Activated CD4-positive, alpha-beta T cell treated with anti-CD3 and anti-CD28 coated beads, Interleukin-2, Interleukin-4, amounts not matched to agents 100 ng/mL and 50 ng/mL, durations not matched to agents 16 hours and 8 hours (primary cell): ENCODE measurements at places on chromosomes 7 and 10.

- DNase-seq: no peak
Measured at GRCh38 chr7:129401228-129401966, 32.8 kb upstream of the STRIP2 start.

GRCh38 chr7:35624299-35625186 is 70.4 kb downstream of the HERPUD2 start:
- peak; percentile 49 for DNase-seq

DNA sequence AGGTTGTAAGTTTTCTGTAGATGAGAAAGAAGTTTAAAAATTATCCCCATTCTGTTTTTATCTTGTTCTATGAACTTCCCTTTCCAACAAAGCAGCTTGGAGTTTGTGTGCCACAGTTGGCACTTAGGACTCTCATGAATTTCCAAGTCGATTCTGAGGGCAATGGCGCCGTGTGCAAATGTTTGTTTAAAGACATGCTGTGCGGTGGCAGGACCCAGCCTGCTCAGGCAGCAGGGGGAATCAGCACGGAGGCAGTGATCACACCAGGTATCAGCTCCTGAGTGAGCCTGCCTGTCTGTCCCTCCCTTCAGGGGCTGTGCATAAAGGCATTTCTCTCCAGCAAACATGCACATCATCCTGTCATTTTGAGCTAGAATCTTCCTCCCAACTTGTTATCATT is 109.8 kb upstream of the WDR11 start:
- no peak for DNase-seq

DNA sequence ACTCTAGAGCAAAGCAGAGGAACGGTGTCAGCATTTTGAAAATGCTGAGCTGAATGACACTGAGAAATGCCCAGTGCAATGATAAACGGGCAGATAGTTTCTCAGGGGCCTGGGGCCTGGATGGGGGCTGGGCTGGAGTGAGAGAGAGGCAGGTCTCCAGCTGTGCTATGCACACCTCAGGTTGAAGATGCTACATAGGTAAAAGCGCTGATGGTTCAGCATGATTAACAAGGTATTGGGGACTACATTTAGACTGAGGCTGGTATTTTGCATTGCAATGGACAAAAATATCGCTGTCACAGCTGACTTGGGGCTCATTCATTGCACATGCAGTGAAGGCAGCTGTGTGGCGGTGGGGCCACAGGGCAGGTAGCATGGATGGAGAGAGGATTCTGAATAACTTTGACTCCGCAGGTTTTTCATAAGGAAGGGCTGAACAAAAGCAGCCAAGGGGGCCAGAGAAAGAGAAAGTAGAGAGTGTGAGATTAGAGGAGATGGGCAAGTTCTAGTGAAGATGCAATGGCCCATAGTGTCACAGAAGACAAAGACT is 290.8 kb upstream of the ZNF32 start:
- no peak for DNase-seq

GRCh38 chr7:72317341-72317740 is 94.8 kb downstream of the CALN1 start:
- no peak for DNase-seq

GRCh38 chr10:17064435-17064834 is 65.2 kb downstream of the CUBN start:
- DNase-seq: no peak

DNA sequence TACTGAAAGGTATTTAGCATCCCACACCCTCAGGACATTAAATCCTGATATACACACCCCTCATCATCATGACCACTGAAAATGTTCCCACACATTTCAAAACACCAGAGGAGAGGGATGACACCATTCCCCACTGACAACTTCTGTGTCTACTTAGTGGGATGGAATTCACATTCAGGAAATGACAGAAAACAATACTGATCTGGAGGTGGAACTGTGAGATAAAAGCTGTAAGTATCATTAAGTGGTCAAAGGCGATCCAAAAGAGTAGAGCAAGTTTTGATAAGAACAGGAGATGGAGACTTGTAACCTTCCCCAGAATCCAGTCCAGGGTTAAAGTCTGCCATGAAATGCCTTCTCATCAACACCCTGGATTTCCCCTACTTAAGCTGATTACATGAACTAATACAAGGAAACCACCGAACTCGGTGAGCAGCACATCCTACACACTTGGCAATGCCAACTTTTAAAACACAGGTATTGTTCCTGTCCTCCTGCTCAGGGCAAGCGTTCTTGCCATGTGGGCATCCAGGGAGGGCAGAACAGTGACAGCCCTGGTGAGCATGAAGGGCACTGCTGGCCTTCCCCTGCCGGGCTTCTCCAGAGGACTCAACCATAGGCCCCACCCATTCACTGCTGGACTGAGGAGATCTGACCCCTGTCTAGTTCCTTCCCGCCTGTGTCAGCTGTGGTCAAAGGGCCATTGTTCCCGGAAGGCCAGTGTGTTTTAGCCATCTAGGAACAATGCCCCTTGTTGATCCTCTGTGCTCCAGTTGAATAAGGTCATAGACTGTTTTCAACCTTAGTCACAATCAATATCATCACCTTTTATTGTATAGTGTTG is 85.0 kb downstream of the SGMS1 start:
- DNase-seq: peak; percentile 61

DNA sequence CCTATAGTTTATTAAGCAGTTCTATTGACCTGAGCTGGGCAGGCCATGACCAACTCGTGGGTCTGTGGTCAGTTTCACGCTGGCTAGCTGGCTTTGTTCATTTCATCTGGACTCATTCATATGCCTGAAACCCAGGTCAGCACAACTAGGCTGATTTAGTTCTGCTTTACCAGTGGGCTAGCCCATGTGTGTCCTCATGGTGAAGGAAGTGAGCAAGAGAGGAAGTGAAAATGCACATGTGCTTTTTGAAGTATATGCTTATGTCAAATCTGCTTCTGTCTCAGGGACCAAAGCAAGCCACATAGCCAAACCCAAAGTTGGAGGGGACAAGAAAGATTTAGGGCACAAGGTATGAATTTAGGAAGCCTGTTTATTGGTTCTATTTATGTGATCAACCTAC is 154.5 kb downstream of the RNF133 start:
- no peak for DNase-seq

GRCh38 chr7:96952974-96953391 is 52.4 kb upstream of the DLX6 start:
- DNase-seq: peak; percentile 1

DNA sequence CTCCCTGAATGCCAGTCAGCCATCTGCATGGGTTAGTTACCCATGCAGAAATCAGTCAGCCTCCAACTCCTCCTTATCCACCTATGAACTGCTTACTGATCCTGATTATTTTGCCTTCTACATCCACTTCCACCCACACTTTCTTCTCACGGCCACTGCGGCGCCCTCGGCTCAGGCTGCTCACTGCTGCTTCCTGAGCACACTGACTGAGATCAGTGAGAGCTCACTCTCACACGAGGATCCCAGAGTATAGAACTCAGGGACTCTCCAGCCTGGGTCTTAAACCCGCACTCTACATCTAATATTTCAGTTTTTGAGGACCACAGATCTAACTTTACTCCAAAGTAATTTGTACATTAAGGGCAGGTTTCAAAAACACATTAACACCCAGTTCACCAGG is 64.4 kb downstream of the GRB10 start:
- no peak for DNase-seq

- no peak for DNase-seq
Measured at GRCh38 chr10:111018021-111018420, 58.8 kb upstream of the ADRA2A start.

DNA sequence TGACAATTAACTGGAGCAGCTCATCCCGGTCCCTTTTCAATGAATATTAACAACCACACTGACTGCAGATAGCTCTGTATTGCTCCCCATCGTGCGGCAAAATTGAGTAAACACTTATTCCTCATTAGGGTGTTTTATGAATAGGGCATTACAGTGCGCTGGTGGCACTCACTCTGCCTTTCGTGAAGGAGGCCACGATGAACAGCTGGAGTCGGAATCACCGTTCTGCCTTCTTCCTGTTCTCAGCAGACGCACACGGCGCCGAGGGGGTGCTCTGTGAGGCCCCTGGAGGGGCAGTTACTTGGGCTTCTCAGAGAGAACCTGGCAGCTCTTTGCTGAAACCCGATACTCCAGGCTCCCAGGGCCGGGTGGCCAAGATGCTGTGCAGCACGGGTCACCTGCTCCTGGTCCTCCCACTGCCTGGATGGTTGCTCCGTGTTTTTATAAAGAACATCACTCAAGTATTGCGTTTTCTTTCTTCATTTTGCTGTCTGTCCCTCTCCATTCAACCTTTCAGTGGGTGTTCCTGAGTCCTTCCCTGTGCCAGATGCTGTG is 241.9 kb downstream of the GLRX3 start:
- no peak for DNase-seq

- no peak for DNase-seq
Measured at GRCh38 chr10:70250961-70251680, 17.9 kb upstream of the PPA1 start.

- no peak for DNase-seq
Measured at GRCh38 chr7:102834466-102834865, 78.3 kb upstream of the LRRC17 start.

DNA sequence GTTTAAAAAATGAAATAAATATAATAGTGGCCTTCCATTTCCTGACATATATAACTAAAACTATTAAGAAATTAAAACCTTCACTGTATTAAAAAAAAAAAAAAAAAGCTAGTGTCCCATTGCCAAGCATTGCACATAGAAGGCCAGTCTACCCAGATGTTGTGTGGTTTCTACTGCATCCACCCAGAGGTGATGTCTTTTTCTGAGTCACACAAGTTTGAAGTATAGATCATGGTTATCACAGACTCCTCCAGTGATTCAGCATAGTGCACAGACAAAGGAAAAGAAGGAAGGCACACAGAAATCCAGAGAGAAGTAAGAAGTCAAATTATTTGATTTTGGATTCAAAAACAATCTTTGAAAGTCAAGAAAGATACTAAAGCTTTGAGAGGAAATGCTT is 429.0 kb downstream of the ETV1 start:
- no peak for DNase-seq

- DNase-seq: no peak
Measured at GRCh38 chr10:86979296-86979818, 11.1 kb downstream of the ADIRF start.

DNA sequence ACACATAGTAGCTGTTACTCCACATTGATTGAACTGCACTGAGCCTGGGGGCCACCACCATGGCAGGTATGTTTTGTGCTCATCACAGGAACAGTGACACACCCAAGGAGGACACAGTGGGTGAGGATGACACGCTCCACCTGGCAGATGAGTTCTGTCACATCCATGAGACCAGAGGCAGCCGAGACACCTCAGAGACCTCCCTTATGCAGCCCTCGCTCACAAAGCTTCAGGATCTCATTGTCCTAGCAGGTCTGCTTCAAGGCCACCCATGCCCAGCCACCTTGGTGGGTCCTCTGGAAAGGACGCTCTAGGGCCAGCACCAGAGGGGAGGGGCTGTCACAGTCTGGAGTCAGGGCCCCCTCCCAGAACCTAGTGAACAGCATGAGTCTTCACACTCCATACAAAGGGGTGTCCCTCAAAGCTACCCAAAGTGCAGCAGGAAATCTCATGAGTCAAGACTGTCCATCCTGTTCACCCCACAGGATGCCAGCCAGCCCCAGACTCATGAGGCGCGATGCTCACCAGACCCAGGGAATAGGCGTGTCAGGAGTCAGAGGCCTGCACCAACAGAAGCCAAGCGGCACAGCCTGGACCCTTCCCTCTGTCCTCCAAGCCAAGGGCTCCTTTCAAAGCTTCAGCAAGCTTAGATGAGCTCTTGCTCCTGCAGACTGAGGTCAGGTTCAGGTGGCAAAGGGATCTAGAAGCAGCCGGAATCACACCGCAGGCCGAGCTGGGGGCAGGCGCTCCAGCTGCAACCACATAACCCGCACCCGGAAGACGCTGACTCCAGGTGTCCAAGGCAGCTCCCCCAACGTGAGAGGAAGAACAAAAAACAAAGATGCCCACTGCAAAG is 9.6 kb downstream of the FAM53B start:
- DNase-seq: peak; percentile 58

DNA sequence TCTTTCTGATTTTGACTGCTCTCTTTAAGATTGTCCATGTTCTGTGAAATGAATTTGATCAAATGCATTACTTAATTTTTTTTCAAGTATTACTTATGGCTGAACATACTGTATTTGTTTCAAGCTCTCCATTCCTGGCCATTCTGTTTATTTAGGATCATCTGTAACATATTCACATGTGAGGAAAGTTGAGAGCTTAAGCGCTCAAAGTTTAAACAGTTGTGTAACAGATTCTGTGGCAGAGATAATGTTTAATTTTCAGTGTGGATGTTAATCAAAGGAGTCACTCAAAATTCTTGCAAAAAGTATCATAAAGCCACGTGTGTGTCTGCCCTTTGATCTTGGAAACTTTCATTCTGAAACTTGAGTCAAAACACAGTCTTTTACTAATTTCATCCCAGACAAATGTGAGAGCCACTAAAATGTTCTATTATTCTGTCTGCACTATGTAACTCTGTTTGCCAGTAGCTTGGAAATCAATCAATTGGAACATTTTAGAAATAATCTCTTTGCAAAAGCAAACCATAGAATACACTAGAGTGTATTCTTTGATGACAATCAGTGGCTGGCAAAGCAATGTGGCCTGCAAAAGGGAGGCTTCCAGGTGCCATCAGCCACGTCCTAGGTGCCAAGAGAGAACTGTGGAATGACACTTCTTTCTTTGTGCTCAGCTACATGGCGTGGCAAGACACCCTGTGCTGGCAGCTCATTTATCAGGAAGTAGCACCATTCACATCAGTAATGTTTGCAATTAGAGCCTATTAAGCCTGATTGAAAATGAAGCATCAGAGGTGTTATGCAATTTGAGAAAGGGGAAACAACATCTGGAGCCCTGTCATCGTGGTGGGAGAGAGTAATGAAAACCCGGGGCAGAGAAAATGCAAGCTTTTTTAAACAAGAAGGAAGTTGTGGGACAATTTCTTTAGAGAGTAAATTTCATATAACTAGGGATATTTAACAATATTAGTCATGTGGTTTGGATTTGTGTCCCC is 40.9 kb downstream of the ARL5B start:
- DNase-seq: peak; percentile 44

- DNase-seq: no peak
Measured at GRCh38 chr10:1256432-1256725, 200.2 kb downstream of the WDR37 start.

DNA sequence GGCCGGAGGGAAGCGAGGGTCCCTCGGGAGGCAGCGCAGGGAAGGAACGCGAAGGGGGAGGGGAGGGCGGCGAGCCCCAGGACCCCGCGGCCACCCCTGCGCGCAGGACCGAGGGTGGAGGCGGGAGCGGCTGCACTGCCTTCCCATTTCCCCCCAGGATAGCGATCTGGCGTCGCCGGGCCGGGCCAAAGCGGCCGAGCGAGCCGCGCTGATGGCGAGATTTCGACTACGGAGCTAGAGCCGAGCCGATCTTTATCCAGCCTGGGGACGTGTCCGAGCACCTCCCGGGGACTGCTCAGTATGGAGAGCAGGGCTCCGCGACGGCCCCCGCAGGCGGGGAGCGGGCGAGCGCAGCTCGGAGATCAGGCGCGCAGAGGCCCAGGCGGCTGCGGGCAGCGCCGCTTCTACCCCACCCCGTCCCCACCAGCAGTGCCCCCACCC is 590 bp upstream of the CRTAC1 start:
- DNase-seq: no peak

GRCh38 chr7:101746314-101746713 is 71.1 kb upstream of the CUX1 start:
- no peak for DNase-seq

GRCh38 chr10:3530346-3530745 is 254.7 kb downstream of the KLF6 start:
- DNase-seq: no peak

- no peak for DNase-seq
Measured at GRCh38 chr10:89414879-89415821, 782 bp downstream of the IFIT5 start.
